NCI-H2029 (cell line): ENCODE measurements at places on chromosomes 4 and X.
A peak's percentile ranks its signal among the peaks of the same experiment; 100 is the strongest.

- no peak for DNase-seq
These were observed 1.3 kb upstream of the INTU start for GRCh38 chr4:127631420-127631819.

- DNase-seq, result no peak
These were observed 659.3 kb upstream of the SLIT2 start for GRCh38 chr4:19592391-19592790.

GRCh38 chr4:84407554-84408407 is 91.3 kb downstream of the NKX6-1 start:
- no peak for DNase-seq

DNA sequence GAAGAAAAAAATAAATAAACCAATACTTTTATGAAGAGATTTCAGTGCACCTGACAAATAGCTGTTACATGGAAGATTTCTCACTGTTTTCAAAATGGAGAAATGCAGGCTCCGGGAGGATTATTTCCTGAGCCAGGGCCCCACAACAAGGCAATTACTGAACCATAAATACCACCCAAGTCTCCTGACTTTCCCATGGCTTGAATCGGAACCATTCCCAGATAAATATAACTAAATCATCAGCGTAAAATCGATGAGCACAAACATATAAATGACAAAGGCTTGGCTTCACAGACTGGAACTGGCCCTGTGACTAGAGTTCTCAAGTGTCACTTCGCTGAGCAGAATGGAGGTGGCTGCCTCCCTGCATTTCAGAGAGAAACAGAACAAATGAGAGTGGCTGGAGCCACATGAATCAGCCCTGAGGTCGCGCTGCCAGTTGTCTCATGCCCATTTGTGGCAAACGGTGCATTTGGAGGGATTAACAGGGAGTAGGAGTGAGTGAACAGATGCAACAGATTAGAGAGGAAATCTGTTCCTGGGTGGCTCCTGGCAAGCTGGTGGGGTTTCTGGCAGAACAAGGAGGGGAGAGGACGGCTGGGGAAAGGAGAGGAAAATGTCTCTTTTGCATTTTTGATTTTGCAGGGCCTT is 57.3 kb upstream of the STIM2 start:
- peak; percentile 53 for DNase-seq

DNA sequence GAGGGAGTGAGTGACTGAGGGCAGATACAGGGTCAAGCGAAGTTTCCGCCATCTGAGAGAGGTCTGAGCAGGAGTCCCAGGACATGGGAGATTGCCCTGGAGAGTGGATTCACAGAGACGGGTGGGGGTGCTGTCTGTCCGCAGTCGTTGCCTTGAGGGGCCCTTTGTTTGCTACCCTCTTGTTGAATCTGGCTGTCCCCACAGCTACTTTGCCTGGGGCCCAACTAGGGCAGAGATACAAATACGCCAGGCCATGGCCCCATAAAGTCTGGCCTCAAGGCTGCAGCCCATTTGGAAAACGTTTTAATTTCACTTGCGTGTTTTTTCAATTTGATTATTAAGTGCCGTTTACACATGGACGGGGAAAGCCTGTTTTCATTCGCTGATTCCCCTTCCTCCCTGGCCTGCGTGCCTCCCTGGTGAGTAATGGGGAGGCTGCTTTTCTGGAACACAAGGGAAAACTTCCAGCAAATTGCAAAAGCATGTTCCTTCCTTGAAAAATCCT is 134.4 kb downstream of the SMIM20 start:
- no peak for DNase-seq

DNA sequence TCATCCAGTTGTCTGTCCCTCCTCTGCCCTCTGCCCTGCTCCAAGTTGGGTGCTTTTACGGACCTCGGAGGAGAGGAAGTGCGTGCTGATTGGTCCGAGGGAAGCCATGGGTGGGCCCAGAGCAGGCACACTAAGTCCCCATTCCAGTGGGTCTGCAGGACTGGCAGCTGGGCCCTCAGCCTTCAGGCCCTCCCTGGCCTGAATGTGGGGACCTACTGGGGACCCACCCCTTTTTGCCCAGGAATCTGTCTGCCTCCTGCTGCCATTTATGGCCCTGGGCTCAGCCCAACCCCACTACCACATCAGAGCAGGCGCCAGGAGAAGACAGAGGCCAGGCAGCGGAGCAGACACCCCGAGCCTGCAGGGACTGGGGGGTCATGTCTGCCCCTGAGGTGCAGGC is 169.6 kb downstream of the TEX13A start:
- no peak for DNase-seq

DNA sequence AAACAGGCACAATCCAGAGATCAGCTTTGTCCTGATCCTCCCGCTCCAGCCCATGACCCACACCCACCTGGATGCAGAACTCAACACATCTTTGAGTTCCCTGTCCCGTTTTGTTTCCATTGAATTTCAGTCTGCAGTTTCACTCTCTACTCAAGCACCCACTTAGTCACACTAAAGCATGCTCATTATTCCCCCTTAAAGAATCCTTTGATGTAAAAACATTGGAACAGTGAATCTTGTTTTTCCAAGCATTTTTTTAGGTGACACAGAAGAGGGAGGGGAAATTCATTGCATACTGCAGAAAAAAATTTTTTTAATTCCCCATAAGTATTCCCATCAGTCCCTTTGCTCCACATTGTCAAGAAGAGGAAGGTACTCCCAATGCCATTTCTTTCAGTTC is 249.7 kb upstream of the TTC29 start:
- no peak for DNase-seq

DNA sequence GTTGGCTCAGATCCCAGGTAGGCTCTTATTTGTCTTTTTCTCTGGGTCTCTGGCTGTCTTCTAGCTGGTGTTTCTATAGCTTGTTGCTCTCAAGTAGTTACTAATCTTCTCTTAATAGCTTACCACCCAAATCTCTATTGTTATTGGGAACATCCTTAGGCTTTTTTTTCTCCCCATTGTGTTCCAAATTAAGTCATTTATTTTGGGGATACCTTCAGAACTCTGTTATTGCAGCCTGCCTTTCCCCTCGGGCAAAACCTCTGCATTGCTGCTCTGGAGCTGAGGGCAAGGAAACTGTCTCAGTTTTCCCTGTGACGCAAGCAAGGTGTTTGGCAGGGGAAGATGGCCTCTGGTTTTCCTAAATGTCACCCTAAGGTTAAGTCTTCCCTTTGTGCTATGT is 338.1 kb upstream of the ZCCHC13 start:
- no peak for DNase-seq
